Aorta (tissue), 5 donors: ENCODE measurements at places on chromosomes 6 and 20. TPM values are rescaled to one million over a fixed set of nuclear protein-coding genes. Genes with fewer than 3 reads are reported as not detected.

PNRC1 gene
- 342 TPM for total RNA-seq

C6orf15 gene
- total RNA-seq = not detected

L3MBTL3 gene
- total RNA-seq = 11.8 TPM

EPPIN gene
- not detected for total RNA-seq

HUS1B gene
- total RNA-seq = 2.4 TPM

TREM2 gene
- total RNA-seq = 6.6 TPM

WFDC12 gene
- total RNA-seq = not detected

IP6K3 gene
- total RNA-seq = 1.0 TPM

LPA gene
- total RNA-seq = not detected

RBM24 gene
- total RNA-seq = 2.5 TPM

SCUBE3 gene
- 63.6 TPM for total RNA-seq

SASH1 gene
- total RNA-seq = 120 TPM

ZBTB12 gene
- 4.9 TPM for total RNA-seq

NDUFAF4 gene
- 32.0 TPM for total RNA-seq

WFDC10B gene
- total RNA-seq = not detected

UNC5CL gene
- 1.4 TPM for total RNA-seq

OR12D3 gene
- not detected for total RNA-seq

PRSS16 gene
- 0.75 TPM for total RNA-seq

GSTA3 gene
- not detected for total RNA-seq

MRPS10 gene
- total RNA-seq = 20.2 TPM

DNA sequence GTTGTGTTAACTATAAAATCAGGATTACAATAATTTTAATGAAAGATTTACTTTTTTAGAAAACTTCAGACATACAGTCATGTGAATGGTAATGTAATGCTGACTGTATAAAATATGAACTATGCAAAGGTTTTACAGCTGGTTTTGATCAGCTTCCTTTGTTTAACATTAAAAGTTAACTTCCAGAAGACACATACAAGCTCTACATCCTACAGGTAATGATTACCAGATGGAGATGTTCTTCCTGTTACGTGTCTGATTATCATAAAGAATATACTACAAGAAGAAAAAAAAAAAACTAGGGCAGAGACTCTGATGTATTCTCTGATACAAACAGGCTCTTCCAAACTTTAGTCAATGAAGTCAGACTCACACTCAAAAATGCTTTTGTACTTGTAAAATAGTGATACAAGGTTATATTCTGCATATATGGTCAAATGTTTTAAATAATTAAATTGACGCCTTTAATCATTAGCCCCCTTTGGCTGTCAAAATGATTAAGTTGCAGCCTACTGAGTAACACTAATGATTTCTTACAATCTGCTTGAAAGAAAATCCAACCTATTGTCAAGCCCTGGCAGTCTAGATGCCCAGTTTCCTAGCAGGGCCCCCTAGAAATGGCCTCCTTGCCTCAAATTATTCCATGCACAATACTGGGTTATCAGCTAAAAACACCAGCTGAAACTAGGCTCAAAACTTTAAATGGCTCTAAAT lies 251.8 kb upstream of the RUNX2 start:
- no peaks in the 10 kb centered on the region for H3K36me3 ChIP-seq
- no peaks in the 10 kb centered on the region for H3K4me1 ChIP-seq
- no peak overlapping the region for H3K27ac ChIP-seq
- no peaks in the 10 kb centered on the region for H3K27me3 ChIP-seq

DNA sequence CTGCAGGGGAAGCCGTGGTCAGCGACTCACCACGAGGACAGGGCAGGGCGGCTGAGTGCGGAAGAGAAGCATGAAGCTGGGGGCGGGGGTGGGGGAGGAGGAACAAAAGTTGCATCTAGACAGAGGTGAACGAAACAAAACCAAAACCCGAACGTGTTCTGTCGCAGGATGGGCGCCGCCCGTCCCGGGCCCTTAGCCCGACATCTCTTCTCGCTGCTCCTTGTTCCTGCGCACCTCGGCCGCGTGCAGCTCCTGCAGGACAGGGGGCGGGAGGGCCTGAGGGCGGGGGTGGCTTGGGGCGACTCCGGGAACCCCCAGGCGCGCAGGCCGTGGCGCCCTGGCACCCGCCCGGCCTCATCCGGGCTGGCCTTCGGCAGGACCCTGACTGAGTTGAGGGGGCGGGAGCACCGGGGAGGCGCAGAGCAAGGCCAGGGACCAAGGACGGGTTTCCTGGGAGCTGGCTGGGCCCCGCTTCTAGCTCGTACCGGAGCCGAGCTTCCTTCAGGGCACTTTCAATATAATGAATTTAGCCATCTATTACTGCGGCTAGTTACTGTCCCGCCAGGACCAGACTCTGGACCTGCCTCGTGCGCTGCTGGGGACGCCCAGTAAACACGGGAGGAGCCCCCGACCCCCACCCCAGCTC lies 12.0 kb downstream of the STMN3 start:
- H3K4me1 ChIP-seq = no peaks in the 10 kb centered on the region
- no peaks in the 10 kb centered on the region for H3K36me3 ChIP-seq
- H3K27ac ChIP-seq = no peak overlapping the region
- H3K4me3 ChIP-seq = no peak overlapping the region

GRCh38 chr6:22017766-22018165 lies 279.1 kb downstream of the PRL start:
- H3K27ac ChIP-seq = no peak overlapping the region
- peaks cover 6% of the 10 kb centered on the region for H3K36me3 ChIP-seq
- no peak for DNase-seq
- H3K4me3 ChIP-seq = no peak overlapping the region

DNA sequence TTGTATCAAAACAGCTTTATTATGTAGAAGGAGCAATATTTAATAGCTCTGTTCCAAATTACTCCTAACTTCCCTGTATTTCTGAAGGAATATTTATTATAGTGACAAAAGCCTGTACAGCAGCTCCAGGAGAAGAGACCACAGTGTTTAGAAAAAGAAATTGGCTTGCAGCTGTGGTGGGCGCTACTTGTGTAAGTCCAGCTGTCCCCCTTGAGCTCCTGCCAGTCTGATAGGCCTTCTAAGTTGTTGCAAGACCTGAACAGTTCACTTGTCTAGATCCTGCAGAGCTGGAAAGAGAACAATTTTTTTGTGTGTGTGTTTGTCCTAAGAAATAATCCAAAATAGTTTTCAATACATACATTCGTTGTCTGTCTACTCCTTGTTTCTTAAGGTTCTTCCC lies 86.6 kb downstream of the JARID2 start:
- DNase-seq = no peak
- H3K27me3 ChIP-seq = no peaks in the 10 kb centered on the region
- H3K36me3 ChIP-seq = no peaks in the 10 kb centered on the region
- no peak overlapping the region for H3K4me3 ChIP-seq
- H3K4me1 ChIP-seq = no peaks in the 10 kb centered on the region
- no peak overlapping the region for H3K27ac ChIP-seq

GRCh38 chr6:134288538-134289203 lies 29.2 kb downstream of the SGK1 start:
- H3K4me1 ChIP-seq = no peaks in the 10 kb centered on the region
- H3K36me3 ChIP-seq = no peaks in the 10 kb centered on the region
- no peak overlapping the region for H3K27ac ChIP-seq

GRCh38 chr6:27753668-27754407 lies 158.4 kb downstream of the OR2B2 start:
- DNase-seq = peak; percentile 69
- no peaks in the 10 kb centered on the region for H3K4me1 ChIP-seq
- H3K27me3 ChIP-seq = no peaks in the 10 kb centered on the region

- H3K27me3 ChIP-seq = no peaks in the 10 kb centered on the region
- H3K27ac ChIP-seq = no peak overlapping the region
- peaks cover 2% of the 10 kb centered on the region for H3K4me1 ChIP-seq
- H3K36me3 ChIP-seq = no peaks in the 10 kb centered on the region
These were observed 648.7 kb upstream of the FLRT3 start for GRCh38 chr20:14986026-14986655.

GRCh38 chr6:100665041-100665380 lies 200.3 kb upstream of the SIM1 start:
- no peak for DNase-seq
- H3K27me3 ChIP-seq = no peaks in the 10 kb centered on the region
- H3K36me3 ChIP-seq = no peaks in the 10 kb centered on the region
- H3K4me3 ChIP-seq = no peak overlapping the region

DNA sequence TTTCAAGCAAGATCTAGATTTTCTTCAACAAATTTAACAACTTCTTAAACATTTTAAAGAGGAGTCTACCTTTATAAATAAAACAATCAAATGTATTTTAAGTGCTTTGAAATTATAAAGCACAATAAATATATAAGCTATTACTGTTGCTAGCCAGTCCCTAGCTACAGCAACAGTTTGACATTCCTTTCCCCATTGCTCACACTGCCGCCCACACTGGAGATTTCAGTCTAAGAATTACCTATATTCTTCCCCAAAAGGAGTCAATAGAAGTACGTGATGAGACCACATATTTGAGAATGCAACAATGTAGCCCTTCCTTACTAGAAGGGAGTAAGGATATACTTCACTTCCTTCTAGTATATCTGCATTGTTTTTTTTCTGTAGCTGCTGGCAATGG lies 65.3 kb upstream of the RNF146 start:
- no peaks in the 10 kb centered on the region for H3K36me3 ChIP-seq
- no peaks in the 10 kb centered on the region for H3K4me1 ChIP-seq

GRCh38 chr6:96925290-96925687 lies 761 bp downstream of the KLHL32 start:
- DNase-seq = no peak
- H3K27ac ChIP-seq = no peak overlapping the region
- H3K36me3 ChIP-seq = no peaks in the 10 kb centered on the region
- no peaks in the 10 kb centered on the region for H3K4me1 ChIP-seq
- H3K27me3 ChIP-seq = no peaks in the 10 kb centered on the region

- no peak for DNase-seq
- no peak overlapping the region for H3K27ac ChIP-seq
- H3K36me3 ChIP-seq = no peaks in the 10 kb centered on the region
- no peaks in the 10 kb centered on the region for H3K27me3 ChIP-seq
- no peak overlapping the region for H3K4me3 ChIP-seq
- H3K4me1 ChIP-seq = peaks cover 4% of the 10 kb centered on the region
These were observed 18.3 kb downstream of the ZMYND8 start for GRCh38 chr20:47338131-47338628.

DNA sequence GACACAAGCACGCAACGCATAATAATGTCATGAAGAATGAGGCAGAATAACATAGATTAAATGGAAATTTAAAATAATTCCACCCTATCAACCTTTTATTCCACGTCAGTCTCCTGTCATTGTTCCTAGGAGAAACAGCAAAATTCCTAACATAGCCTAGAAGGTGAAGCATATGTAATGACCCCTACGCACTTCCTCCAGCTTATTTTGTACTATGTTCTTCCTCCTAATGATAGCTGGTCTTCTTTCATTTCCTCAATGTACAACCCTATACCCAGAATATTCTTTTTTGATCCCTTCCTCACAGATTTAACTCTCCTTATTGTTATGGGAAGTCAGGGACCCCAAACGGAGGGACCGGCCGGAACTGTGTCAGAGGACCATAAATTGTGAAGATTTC lies 122.0 kb upstream of the CARMIL1 start:
- H3K27ac ChIP-seq = no peak overlapping the region
- no peak for DNase-seq
- no peak overlapping the region for H3K4me3 ChIP-seq
- no peaks in the 10 kb centered on the region for H3K27me3 ChIP-seq
- no peaks in the 10 kb centered on the region for H3K4me1 ChIP-seq

GRCh38 chr6:2753743-2754142 lies 3.0 kb upstream of the MYLK4 start:
- no peaks in the 10 kb centered on the region for H3K36me3 ChIP-seq
- no peak for DNase-seq
- peaks cover 2% of the 10 kb centered on the region for H3K4me1 ChIP-seq
- no peaks in the 10 kb centered on the region for H3K27me3 ChIP-seq

DNA sequence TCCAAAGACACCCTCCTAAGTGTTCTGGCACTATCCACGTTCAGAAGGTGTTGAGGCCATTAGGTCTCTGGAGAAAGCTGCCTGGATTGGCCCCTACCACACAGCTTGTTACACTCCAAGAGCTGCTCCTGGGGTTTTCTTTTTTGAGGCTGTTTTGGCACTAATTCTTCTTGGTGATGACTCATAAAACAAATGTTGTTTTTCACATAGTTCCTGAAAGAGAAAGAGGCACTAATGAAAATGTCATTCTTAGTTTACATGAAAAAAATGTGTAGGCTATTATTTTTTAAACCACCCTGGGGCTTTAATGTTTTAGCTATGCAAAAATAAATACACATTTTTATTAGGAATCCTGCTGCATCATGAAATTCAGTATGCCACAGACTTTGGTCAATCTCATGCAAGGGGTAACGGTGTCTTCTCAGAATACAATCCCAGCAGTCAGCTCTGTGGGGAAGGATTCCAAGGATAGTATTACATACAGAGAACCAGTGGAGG lies 38.1 kb downstream of the TBPL1 start:
- H3K4me3 ChIP-seq = no peak overlapping the region
- DNase-seq = no peak
- no peaks in the 10 kb centered on the region for H3K27me3 ChIP-seq
- no peaks in the 10 kb centered on the region for H3K36me3 ChIP-seq

DNA sequence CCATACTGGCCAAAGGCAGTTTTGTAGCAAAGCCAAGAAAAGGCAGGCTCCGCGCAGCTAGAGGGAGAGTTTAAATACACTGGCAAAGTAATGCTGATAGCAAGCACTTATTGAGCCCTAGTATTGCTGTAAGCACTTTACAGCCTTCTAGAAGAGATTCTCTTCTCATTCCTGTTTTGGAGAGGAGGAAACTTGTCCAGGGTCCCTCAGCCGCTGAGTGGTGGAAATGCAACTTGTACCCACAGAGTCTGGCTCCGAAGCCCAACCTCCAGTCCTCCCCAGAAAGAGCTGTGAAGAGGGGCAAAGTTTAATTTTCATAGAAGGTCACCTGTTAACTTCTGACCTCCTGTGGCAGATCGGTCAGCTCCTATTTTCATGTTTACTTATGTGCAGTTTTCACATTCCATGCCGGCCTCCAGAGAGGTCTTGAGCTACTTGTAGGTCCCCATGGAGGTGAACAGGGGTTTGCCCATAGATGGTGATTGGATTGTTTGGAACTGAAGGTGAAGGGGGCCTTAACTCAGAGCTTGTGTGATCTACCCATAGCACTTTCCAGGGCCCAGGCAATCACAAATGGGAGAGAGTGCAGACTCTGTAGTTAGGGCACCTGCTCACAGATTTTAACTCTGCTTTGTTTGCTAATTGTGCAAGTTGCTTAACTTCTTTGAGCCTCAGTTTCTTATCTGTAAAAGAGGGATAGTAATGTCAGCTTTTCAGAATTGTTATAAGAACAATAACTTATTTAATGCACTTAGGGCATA lies 70.7 kb downstream of the LYRM2 start:
- no peaks in the 10 kb centered on the region for H3K36me3 ChIP-seq
- H3K27me3 ChIP-seq = no peaks in the 10 kb centered on the region
- no peak for DNase-seq

GRCh38 chr6:51704932-51705540 lies 382.4 kb downstream of the PKHD1 start:
- H3K27ac ChIP-seq = no peak overlapping the region
- H3K27me3 ChIP-seq = no peaks in the 10 kb centered on the region
- no peak for DNase-seq
- no peaks in the 10 kb centered on the region for H3K36me3 ChIP-seq
- H3K4me3 ChIP-seq = no peak overlapping the region
- no peaks in the 10 kb centered on the region for H3K4me1 ChIP-seq
